Activated CD4-positive, alpha-beta T cell treated with anti-CD3 and anti-CD28 coated beads for 24 hours (primary cell): ENCODE measurements at places on chromosomes 5 and 9.

GRCh38 chr9:21836437-21837161 is 34.2 kb downstream of the MTAP start:
- no peak for DNase-seq

- no peak for DNase-seq
These were observed 3.9 kb downstream of the SPARC start for GRCh38 chr5:151682751-151683331.

DNA sequence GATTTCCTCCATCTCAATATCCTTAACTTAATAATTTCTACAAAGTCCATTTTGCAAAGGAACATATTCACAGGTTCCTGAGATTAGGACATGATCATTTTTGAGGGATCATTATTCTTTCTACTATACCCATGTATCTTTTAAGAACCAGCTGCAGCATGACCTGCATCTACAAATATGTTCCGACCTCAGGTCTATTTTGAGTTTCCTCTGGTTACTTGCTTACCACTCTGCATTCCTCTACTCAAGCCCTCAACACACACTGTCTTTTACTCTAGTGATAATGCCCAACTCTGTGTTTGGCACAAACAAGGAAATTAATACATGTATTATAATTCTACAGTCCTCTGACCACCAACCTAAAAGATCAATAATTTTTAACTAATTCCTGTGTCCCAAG is 386.1 kb downstream of the DNAH5 start:
- no peak for DNase-seq

DNA sequence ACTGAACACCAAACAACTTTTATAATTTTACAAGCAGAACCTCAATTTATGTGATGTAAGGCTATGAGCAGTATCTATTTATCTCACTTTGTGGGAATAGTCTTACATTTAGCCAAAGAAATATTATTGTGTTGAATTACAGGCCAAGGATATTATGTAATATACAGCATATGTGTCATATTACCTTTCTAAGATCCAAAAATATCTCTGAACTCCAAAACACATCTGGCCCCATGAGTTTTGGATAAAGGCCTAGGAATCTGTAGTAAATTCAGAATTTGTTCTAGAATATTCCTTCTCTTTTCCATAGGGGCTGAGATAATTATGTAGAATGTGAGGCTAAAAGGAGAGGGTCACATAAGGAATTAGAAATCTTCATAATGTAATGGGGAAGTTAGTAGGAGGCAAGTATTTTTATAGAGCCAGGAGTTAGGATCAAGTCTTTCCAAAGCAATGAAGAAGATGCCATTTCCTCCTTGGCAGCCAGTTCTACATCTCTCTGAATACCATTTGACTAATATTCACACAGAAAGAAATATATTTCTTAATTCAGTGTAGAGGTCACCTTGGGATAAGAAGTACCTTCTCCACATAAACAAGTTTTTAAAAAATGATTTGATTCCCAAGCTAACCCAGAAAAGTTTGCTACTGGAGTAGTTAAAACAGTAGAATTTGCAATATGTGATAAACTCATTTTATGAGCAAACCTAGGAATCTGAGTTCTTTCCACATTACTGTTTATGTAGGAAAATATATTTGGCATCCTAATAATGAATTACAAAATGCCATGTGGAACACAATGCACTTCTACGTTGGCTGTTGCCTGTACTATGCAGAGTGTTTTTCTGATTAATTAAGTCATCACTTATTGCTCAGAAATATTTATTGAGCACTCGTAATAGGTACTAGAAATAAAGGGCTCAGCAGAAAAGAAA is 20.3 kb upstream of the GRAMD2B start:
- DNase-seq: no peak

DNA sequence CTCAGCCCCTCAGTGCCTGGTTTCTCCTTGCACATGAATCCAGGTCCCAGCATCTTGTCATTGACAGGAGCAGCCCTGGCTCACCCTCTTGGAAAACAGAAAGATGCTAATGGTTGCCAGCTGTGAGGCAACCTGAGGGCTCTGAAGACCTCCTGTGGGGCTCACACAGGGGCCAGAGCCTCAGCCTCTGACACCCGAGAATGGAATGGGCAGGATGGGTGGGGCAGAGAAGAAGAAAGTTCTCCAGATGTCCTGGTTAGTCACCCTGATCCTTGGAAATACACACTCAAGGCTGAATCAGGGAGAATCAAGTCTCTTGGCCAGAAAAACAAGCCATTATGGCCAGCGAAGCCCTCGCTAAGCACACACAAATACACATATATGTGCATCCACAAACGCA is 32.3 kb upstream of the SPATA31E1 start:
- no peak for DNase-seq

- no peak for DNase-seq
These were observed 2.0 kb downstream of the PDLIM7 start for GRCh38 chr5:177495243-177496060.

DNA sequence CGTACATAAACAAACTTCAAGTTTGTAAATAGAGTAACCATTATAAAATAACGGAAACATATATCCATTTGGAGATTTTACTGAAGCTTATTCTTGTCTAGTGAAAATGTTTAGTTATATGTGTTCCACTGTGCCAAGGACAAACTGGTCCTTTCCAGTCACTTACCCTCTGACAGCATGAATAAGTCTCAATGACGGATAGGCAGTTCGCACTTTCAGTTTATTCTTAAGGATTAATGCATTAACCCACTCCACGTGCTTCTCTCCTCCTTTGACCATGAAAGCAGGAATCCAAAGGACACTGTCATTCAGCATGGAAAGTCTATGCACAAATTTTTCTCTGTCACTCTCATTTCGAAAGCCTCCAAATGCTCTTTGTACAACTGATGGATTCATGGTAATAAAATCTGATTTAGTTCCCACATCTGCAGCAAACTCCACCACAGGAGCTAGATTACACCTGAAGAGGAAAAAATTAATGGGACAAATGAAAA is 47.1 kb downstream of the ST8SIA4 start:
- no peak for DNase-seq

DNA sequence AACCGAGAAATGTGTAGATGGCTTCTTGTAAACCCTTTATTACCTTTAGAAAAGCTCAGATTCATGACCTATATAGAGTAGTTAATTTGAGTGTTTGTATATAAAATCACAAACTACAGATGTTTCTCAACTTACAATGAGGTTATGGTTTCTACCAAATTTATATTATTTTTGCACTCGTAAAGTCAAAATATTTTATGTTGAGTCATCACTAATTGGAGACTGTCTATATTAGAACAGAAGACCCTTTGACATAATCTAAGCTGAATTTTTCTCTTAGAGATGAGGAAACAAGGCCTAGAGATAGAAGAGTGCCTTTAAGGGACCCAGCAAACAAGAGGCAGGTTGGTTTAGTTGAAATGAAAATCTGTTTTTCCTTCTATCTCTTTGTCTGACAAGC is 20.0 kb upstream of the NMUR2 start:
- DNase-seq: no peak

GRCh38 chr9:73441890-73442818 is 290.5 kb downstream of the ANXA1 start:
- no peak for DNase-seq

- no peak for DNase-seq
These were observed 20.0 kb upstream of the PITX1 start for GRCh38 chr5:135053989-135054388.

DNA sequence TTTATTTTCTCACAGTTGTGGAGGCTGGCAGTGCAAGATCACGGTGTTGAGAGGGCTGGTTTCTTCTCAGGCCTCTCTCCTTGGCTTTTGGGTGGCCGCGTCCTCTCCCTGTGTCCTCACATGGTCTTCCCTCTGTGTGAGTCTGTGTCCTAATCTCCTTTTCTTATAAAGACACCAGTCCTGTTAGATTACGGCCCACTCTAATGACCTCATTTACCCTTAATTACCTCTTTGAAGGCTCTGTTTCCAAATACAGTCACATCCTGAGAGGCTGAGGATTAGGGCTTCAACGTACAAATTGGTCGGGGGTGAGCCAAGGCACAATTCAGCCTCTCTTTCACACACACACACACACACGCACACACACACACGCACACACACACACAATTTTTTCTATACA is 73.0 kb downstream of the UGCG start:
- DNase-seq: no peak

DNA sequence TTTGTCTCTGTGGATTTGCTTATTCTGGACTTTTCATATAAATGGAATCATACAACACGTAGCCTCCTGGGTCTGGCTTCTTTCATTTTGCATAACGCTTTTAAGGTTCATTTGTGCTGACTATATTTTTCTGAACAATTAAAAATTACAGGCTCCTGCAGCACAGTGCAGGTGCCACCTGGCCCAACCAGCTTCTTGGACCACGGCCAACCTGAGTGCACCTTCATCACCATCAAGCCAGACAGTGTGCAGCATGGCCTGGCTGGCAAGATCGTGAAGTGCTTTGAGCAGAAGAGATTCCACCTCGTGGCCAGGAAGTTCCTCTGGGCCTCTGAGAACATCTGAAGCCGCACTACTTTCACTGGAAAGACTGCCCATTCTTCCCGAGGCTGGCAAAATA is 53.5 kb upstream of the COL15A1 start:
- no peak for DNase-seq

DNA sequence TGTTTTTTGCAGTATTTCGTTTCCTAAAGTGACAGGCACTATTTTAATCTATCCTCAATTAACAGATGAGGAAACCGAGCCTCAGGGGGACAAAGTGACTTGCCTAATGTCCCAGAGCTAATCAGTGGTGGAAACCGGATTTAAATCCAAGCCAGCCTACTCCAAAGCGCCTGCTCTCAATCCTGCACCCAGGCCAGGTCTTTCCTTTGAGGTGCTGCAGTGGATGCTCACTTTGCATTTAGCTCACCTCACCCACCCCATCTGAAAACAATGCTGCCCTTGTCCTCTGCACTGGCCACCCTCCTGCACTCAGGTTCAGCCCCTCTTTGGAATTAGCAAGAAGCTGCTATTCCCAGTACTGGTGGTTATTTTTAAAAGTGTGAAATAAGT is 16.0 kb downstream of the ANGPTL2 start:
- DNase-seq: no peak

DNA sequence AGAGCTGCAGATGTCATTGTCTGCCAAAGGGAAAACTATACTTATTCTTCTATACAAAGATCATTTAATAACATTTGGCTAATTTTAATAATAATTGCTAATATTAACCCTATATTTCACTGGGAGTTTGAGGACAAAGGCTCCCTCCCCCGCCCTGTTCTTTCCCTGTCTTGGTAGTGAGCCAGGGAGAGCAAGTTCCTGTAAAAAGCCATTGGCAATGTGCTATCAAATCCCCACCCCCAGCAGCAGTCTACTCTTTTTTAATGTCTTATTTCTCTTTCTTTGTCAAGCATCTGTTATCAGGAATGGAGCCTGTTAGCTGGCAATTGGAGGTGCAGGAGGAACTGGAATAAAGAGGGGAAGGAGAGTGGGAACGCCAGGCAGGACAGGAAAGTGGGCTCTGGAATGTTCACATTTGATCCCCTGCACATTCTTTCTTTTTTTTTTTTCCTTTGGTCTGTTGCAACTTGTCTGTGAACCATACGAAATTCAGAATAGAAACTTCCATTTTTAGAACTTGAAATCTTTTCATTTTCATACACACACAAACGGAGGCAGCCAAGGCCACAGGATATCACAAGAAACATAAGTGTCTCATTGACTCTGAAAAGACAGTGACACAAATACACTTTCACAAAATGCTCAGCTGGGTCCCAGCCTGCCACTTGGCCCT is 664.8 kb upstream of the ZNF608 start:
- DNase-seq: no peak

- DNase-seq: no peak
These were observed 457.3 kb upstream of the DMAC1 start for GRCh38 chr9:8256880-8257279.

DNA sequence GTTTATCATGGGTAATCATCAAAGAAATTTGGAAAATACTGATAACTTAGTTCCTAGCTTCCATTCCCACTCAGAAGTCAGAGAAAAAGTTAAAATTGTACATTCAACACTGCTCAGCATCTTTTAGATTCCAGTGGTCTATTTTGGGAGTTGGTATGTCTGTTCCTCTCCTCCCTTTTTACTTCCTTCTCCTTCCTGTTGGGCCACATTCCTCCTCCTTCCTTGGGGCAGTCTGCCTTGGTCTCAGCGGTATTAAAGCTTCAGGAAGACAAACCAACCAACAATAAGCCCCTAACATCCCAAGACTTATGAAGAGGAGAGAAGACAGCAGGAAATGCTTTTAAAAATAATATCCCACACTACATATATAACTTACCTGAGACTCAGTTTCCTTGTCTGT is 49.9 kb upstream of the SSBP2 start:
- no peak for DNase-seq

DNA sequence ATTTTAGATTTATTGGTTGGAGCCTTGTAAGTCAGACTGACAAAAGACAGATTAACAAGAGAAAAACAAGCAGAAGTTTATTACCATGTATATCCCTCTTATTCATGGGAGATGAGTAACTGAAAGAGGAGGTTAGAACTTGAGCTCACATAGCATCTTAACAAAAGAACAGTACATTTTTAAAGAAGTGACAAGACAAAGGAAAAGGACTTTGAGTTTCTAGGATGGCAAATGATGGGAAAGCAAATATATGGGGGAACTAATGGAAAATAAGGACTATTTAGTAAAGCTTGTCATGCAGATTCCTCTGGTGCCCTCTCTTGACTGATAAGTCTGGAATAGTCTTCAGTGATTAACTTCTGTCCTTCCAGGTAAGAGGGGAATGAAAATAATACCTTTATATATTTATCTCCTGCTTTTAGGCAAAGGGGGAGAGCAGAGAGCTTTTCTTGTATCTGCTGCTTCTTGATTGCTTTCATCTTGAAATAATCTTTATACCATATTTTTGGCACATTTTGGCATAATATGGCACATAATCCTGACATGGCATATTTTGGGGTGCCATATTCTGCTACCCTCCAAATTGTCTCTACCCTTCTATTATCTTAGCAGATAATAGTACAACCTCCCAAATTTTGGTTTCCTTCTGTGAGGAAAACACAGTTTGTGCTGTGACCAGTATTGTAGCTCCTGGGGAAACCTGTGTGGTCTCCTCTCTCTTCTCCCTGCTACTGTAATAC is 206.8 kb downstream of the TMC1 start:
- no peak for DNase-seq

DNA sequence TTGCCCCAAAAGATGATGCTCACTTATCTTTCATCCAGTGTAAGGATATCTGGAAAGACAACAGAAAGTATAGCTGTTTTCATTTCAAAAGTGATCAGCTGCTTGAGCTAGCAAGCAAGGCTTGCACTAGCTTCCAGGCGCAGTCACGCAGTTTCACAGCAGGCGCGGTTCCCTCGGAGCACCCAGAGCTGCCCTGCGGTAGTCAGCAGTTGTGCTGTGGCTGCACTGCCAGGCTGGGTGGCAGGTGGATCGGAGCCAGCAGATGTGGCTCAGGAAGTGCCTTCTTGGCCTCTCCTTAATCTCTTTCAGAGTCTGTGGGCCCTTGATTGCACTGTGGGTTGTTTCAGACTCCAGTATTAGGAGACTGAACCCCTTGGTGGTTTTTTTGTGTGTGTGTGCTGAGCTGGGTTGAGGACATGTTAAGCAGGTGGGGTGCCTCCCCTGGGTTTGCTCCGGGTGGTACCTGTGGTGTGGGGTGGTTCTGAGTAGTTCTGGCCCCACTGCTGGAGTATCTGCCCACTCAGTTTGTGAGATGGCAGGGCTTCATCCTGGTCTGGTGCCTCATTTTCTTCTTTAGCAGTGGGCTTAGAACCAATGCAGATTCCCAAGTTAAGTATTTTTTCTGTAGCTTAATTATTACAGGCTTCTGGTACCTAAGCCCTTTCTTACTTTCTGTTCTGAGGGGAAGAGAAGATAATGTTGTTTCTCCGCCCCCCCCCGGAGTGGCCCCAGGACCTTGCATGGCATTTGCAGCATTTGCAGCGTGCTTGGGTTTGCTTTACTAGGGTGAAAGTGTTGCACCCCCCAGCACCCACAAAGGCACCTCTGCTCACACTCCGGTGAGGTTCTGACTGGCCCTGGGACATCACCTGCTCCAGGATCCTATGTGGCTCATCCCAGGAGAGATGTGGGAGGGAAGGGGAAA is 16.4 kb downstream of the TENT4A start:
- no peak for DNase-seq
